ENCODE measurements at places on chromosomes 7 and 10. TPM values are rescaled to one million over a fixed set of nuclear protein-coding genes. Genes with fewer than 3 reads are reported as not detected.

SVOPL gene
- polyA plus RNA-seq = 0.60 TPM

CPEB3 gene
- polyA plus RNA-seq = 15.0 TPM

GRCh38 chr10:71049994-71050393 is 161.6 kb upstream of the PCBD1 start:
- no peak for DNase-seq

COBL gene
- polyA plus RNA-seq = 5.6 TPM

HGF gene
- polyA plus RNA-seq = 1.4 TPM

PON3 gene
- polyA plus RNA-seq = 4.3 TPM

- DNase-seq = no peak
Measured at GRCh38 chr7:50306494-50307367, 2.2 kb downstream of the IKZF1 start.

GRCh38 chr10:81708929-81709328 is 166.1 kb upstream of the NRG3 start:
- no peak for DNase-seq

GRCh38 chr10:83142074-83142563 is 997.2 kb upstream of the GHITM start:
- DNase-seq = no peak

Measured in spinal cord (tissue), 10 donors.